ENCODE measurements at places on chromosomes 12 and 14.

DNA sequence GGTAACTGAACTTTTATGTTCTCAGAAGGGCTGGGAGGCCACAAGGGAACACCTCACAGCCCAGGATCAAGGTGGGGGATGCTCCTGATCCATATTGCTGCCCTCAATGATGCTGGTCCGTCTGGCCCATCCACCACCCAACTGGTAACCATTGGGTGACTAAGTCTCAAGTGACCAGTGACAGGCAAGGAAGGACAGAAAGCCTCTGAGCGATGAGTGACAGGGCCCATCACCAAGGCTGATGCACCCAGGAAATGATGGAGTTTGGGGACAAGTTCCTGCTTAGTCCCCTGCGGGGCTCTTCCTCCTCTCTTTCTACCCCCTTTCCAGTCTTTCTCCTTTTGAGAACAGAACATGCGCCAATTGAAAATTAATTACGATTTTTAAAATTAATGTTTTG, 2.6 kb upstream of the MMP19 start:
- no peak for DNase-seq

DNA sequence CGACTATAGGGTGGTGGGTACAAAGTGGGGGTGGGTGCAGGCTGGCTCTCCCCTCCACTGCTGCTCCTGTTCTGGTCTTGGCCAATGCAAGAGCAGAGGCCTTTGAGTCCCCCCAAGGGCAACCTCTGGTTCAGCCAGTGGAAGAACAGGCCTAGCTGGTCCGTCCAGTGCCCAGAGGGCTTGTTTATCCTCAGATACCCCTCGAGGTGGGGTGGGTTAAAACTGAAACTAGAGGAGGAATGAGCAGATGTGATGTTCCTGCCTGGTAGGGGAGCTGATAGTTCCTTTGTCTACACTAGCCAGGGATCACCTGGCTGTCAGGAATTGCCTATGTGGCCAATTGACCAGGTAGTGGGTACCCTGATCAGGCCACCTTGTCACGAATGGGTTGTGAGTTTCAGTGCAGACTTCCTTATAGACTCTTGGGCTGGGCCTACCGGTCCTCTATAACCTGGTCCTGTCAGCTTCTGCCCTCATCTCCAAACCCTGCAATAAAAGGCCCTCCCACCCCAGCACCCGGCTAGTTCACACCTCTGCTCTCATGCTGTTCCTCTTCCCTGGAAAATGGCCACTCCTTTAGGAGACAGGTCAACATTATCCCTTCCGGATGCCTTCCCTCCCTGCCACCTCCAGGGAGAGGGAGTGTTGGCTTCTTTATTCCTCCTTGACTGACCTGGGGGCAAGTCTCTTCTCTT, 10.7 kb upstream of the HSP90AA1 start:
- DNase-seq, result no peak

GRCh38 chr14:44956866-44957265, 4.9 kb downstream of the KLHL28 start:
- no peak for DNase-seq

DNA sequence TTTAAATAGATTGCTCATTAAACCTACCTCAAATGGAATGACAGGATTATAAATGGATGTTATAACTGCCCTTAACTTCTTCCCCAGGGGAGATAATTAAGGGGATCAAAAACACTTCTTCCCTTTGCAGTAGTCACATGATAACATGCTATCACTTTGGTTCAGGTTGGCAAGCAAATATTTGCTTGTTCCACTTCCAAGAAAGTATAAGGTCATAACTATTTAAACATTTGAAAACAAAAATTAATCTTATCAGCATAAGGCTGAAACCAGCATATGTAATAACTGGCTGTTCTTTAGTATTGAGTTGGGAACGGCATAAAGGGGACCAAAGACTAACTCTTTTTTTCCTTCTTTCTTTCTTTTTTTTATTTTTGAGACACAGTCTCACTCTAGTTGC, 2.4 kb upstream of the LYZ start:
- no peak for DNase-seq

GRCh38 chr12:123621101-123621500, 12.4 kb downstream of the EIF2B1 start:
- no peak for DNase-seq

- DNase-seq, result no peak
These were observed 3.3 kb upstream of the CRIP2 start for GRCh38 chr14:105471297-105471821.

GRCh38 chr14:32233260-32233659, 30.2 kb upstream of the RNU6-8 start:
- no peak for DNase-seq

GRCh38 chr14:104557086-104557485, 22.5 kb upstream of the C14orf180 start:
- DNase-seq, result no peak

- DNase-seq, result no peak
These were observed 56.0 kb downstream of the MSRB3 start for GRCh38 chr12:65334521-65334920.

Measured in spinal cord (tissue), 10 donors.